ENCODE measurements at places on chromosomes 4 and X. TPM values are rescaled to one million over a fixed set of nuclear protein-coding genes. Genes with fewer than 3 reads are reported as not detected.

GRCh38 chr4:138919094-138919936 is 96.3 kb upstream of the NOCT start:
- peak overlapping the region; percentile 21 for H3K4me3 ChIP-seq
- H3K36me3 ChIP-seq: no peaks in the 10 kb centered on the region
- DNase-seq: peak; percentile 93
- H3K4me1 ChIP-seq: peaks cover 2% of the 10 kb centered on the region
- no peaks in the 10 kb centered on the region for H3K27me3 ChIP-seq

DNA sequence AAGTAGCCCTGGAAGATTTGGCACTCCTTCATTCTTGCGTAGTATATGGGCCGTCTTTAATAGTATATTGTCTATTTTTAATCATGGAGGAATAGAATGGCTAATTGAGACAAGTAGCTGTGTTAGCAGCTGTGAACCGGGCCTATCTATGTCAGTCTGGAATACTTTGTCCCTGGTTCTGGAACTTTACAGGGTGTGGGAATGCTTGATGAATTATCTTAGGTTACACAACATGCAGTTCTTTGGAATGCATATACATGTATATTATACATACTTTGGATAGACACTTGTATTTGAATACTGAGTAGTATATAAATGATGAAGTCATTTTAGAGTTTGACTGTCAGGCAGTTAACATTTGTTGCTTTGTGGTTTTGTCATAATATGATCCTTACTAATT is 37.4 kb downstream of the PDLIM5 start:
- no peak overlapping the region for H3K27ac ChIP-seq
- no peaks in the 10 kb centered on the region for H3K36me3 ChIP-seq
- H3K4me3 ChIP-seq: no peak overlapping the region
- H3K4me1 ChIP-seq: no peaks in the 10 kb centered on the region
- DNase-seq: no peak
- no peaks in the 10 kb centered on the region for H3K27me3 ChIP-seq

The RBM47 gene
- total RNA-seq: 13.6 TPM

- H3K27me3 ChIP-seq: no peaks in the 10 kb centered on the region
- no peaks in the 10 kb centered on the region for H3K4me1 ChIP-seq
- no peaks in the 10 kb centered on the region for H3K36me3 ChIP-seq
- DNase-seq: no peak
- H3K4me3 ChIP-seq: no peak overlapping the region
These were observed 47.9 kb downstream of the SOWAHB start for GRCh38 chr4:76850010-76850441.

GRCh38 chr4:96677499-96677898 is 837.6 kb downstream of the PDHA2 start:
- no peaks in the 10 kb centered on the region for H3K36me3 ChIP-seq
- no peak overlapping the region for H3K27ac ChIP-seq
- H3K4me3 ChIP-seq: no peak overlapping the region
- no peaks in the 10 kb centered on the region for H3K27me3 ChIP-seq

- H3K4me3 ChIP-seq: no peak overlapping the region
- no peak overlapping the region for H3K27ac ChIP-seq
- H3K4me1 ChIP-seq: peaks cover 5% of the 10 kb centered on the region
- peaks cover 3% of the 10 kb centered on the region for H3K36me3 ChIP-seq
- H3K27me3 ChIP-seq: no peaks in the 10 kb centered on the region
These were observed 200.3 kb downstream of the AASDH start for GRCh38 chr4:56186808-56187523.

DNA sequence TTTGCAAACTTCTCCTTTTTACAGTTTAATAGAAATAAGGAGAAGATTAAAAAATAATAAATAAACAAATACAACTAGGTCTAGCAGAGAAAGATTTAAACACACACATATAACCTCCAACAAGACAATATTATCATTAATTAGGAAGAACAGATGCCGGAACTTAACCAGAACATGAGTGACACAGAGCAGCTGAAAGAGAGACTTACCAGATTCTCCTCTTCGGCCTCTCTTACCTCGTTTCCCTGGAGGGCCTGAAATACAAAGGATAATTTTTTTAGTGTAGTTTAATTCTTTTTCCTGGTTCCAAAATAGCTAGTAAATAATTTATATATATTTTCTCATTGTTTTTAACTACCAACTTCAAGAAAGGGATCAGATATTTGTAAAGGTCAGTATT is 252.5 kb downstream of the COL25A1 start:
- H3K27ac ChIP-seq: no peak overlapping the region
- no peak for DNase-seq
- no peak overlapping the region for H3K4me3 ChIP-seq
- H3K36me3 ChIP-seq: no peaks in the 10 kb centered on the region

DNA sequence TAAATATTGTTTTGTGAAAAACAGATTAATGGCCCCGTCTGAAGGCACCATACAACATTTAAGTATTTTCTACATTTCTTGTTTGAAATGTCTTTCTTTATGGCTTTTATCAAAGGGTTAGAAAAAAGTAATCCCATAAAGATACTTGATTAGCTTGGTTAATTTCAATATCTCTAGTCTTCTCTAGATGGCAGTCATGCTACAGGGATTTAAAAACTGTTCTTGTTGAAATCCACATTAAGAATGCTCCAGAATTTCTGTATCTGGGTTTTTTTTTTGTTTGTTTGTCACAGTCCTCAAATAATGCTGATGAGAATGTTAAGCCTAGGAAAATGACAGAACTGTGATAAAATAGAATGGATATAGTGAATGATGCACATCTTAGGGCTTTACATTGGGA is 109.0 kb upstream of the AADAT start:
- H3K27me3 ChIP-seq: no peaks in the 10 kb centered on the region
- no peak overlapping the region for H3K4me3 ChIP-seq
- DNase-seq: peak; percentile 48
- H3K27ac ChIP-seq: no peak overlapping the region
- H3K36me3 ChIP-seq: no peaks in the 10 kb centered on the region
- H3K4me1 ChIP-seq: no peaks in the 10 kb centered on the region

The CLDN22 gene
- not detected for total RNA-seq

DNA sequence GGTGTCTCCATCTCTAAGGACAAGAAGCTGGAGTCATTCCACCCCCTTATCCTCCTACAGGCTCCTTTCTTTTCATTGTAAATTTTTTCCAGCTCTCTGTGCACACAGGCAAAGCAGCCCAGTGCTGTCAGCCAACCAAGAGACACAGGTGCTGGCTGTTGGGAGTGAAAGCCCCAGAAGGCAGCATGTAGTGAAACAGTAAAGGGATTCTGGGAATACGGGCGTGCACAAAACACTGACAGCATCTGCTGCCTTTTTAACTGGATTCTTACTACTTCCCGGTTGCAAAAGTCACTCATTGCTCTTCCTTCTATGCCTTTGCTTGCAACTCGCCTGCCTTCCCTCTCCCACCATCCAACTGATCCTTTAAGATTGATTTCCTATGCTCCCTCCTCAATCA is 208.6 kb upstream of the PRPS2 start:
- DNase-seq: peak; percentile 62
- peaks cover 6% of the 10 kb centered on the region for H3K27me3 ChIP-seq
- H3K36me3 ChIP-seq: peaks cover 2% of the 10 kb centered on the region
- no peak overlapping the region for H3K4me3 ChIP-seq
- no peak overlapping the region for H3K27ac ChIP-seq

The BCOR gene
- 26.7 TPM for total RNA-seq

The TLR7 gene
- 7.3 TPM for total RNA-seq

Data from spinal cord (tissue), 10 donors.